Airway epithelial cell (primary cell): ENCODE measurements at places on chromosomes 4 and X. TPM values are rescaled to one million over a fixed set of nuclear protein-coding genes. Genes with fewer than 3 reads are reported as not detected.

Gene TACR3
- not detected in 2 replicates for total RNA-seq

Gene MTTP
- 0.28 TPM in 2 replicates for total RNA-seq

Gene UGT2B11
- not detected in 2 replicates for total RNA-seq

Gene F8A2
- not detected in 2 replicates for total RNA-seq

Gene EVC2
- total RNA-seq = 2.8 and 3.5 TPM in 2 replicates

Gene MTMR8
- total RNA-seq = 0.49 TPM in 1 of 2 replicates, not detected in the other

Gene LDB2
- total RNA-seq = not detected in 2 replicates
